Substantia nigra (tissue), 51 donors: ENCODE measurements at places on chromosomes 1 and 21.

DNA sequence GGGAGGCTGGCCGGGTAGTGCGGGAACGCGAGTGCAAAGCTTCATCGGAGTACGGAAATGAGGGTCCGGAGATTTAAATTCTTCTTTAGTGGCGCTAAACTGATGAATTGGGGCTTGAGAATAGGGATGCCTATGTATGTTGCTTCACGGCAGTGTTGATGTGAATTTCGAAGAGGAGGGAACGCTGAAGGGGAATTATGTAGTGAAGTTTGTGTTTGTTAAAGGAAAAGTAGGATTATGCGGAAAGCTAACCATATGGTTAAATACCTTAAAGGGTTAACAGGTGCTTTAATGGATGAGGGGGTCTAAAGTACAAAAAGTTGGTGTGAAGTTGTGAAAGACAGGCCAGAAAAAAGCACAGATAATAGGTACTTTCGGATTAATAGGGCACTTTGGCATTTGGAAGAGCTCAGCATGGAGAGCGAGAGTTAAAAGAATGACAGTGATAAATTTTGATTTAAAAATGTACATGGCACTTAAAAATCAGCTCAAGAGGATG is 1.4 kb downstream of the HS2ST1 start:
- no peak for DNase-seq

GRCh38 chr1:115293006-115293405 is 45.0 kb downstream of the NGF start:
- no peak for DNase-seq

- no peak for DNase-seq
Observed at GRCh38 chr1:42674214-42674613, 8.0 kb upstream of the YBX1 start.

GRCh38 chr1:213564215-213564659 is 423.5 kb upstream of the PROX1 start:
- DNase-seq, result no peak

GRCh38 chr1:164311377-164311776 is 247.6 kb upstream of the PBX1 start:
- no peak for DNase-seq

DNA sequence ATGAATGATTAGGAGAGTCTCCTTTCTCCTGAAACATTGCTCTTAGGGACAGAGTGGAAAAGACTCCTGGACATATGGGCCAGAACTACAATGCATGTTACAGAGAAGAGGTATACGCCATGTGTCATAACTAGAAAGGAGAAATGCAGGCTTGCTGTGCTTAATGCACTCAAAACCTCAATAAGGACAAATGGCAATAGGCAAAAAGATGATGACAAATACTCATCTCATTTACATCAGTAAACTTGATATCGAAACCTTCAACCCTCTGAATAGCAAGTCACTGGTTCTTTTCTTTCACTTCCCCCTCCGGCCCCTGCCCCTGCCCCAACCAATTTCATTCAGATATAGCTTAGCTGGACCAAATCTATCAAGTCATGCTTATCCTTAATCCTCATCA is 1.9 kb upstream of the GPR88 start:
- DNase-seq, result no peak

DNA sequence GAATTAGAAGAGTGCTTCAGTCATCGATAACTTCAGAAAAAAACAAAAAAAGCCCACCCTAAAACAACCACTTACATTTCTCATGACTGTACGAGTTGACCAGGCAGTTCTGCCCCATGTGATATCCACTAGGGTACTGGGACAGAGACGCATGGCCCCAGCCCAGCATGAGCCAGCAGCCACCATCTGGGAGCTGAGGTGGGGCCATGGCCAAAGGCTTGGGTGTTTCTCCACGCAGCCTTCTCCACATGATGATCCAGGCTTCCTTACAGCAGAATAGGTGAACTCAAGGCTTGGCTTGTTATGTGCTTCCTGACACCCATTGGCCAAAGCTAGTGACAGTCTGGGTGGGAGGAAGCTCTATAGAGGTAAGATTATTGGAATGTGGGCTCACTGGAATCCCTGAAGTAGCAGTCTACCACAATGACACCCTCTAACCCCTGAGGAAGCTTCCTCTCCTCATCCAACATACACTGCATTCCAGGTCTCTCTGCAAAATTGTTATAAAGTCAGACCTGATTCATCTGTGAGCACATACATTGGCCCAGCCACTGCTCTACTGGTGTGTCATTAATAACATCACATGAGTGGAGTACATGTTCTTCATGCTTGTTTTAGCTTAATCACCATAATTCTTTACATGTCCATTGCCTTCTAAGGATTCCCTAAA is 66.3 kb upstream of the NTPCR start:
- DNase-seq, result no peak

GRCh38 chr1:154996966-154997701 is 3.7 kb downstream of the LENEP start:
- DNase-seq, result no peak

DNA sequence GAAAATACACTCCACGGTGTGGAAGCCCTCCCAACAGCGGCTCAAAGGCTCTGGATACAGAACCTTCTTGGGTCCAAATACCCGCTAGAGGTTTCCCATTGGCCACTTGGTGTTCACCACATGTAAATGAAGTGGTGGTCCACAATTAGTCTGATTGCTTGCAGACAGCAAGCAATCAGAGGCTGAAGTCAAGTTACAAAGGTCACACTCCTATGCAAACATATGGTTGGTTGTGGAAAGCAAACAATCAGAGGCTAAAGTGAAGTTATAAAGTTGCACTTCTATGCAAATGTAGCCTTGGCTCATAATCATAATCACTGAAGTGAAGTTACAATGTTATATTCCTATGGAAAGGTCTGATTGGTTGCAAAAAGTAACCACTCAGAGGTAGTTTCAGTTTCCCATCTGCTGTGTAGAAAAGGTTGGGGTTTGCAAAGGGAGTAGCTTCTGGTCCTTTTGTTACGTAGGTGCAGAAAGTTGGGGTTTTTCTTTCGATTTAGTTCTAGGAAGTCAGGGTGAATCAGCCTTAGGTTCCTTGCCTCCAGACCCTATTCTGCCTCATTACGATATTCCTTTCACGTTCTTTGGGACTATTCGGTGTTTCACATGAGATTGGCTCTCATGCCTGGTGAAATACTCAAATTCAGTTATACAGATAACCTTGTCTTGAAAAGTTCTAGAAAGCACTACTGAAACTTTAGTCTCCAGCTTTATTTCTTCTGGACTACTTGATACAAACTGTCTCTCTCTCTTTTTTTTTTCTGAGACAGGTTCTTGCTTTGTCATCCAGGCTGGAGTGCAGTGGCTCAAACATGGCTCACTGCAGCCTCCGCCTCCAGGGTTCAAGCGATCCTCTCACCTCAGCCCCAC is 36.7 kb upstream of the MTF2 start:
- no peak for DNase-seq
